Non-pigmented ciliary epithelial cell (primary cell): ENCODE measurements at places on chromosomes 2 and 18.

DNA sequence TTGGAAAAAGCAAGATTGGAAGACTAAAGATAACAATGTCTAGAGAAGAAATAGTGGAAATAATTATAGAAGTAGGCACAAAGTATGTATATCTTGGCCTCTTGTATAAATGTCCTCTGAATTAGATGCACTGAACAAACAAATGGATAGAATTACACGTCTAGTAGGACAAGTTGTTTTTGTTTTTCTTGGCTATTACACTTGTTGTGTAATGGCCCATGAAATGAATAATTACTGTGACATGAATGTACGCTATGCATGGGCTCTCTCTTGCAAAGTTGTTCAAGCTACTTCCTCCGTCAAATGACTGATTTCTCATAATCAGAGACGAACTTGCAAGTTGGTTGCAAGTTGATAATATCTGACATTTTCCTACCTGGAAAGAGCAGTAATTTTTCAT lies 126.2 kb downstream of the PDE1A start:
- no peak for DNase-seq

DNA sequence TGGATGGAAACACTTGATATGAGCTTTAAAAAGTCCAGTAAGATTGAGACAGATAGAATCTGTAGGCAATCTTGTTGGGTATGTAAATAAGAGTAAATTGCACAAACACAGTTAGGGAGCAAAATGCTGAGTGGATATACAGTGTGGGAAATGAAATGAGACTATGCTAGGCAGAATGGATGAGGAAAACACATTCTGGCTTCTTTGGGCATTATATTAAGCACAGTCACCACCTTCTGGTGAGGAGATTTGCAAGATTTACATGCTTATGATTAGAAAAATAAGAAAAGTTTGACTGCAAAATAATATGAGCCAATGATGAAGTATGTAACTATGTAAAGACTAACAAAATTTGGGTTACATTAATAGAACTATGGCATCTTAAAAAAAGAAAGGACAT lies 2165.0 kb upstream of the CELF4 start:
- no peak for DNase-seq

GRCh38 chr18:57957210-57957609 lies 86.8 kb upstream of the NEDD4L start:
- no peak for DNase-seq

DNA sequence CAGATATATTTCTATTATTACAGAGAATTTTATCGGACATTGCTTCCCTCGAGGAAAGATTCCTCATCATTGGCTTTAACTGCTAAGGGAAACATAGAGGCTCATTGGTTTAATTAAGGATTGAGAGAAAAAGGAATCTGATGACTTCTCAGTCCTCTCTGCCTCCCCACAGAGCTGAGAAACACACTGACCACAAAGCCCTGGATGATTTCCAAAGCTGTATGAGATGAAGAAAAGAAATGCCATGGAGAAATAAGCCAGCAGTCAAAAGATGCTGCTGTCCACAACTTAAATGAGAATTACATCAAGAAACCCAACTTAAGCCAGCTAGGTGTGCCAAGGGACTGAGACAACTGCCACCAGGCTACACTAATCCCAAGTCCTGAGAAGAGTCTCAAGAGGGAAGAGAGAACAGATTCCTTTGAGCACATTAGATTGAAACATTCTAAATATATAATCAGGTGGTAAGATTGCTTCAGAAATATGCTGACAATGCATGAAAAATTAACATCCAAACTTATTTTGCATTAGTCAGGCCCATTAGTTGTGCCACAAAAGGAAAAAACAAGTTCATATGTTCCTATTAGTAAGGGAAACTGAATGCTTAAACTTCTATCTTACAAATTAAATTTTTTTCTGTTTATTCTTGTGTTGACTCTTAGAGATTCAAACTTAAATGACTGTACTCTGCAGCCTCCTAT lies 308.1 kb upstream of the CYRIA start:
- DNase-seq = peak; percentile 38

DNA sequence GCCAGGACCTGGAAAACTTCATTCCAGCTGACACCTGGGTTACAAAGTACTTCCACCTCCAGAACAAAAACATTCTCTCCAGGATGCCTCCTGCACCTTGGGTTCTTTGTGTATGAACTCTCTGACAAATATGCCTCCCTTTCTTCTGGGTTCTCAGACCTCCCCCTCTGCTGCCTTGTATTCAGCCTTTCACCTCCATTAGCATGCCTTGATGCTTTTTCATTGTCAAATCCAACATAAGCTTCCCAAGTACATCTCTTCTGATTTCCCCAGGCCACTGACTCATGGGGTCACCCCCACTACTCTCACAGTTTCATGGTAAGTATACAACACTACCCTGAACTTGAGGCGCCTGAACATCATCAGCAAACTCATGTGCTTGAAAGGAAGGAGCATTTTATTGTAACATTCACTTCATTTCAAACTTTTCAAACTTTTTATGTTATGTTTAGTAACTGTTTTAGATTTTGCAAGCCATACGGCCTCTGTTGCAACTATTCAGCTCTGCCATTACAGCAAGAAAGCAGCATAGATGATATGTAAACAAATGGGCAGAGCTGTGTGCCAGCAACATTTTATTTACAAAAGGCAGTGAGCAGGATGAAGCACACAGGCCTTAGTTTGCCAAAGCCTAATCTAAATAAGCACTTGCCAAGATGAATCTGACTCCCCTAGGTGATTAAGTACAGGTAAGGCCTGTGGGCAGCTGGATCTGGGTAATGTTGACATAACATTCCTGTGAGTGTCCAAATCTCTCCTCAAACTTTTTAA lies 32.5 kb upstream of the MRPS9 start:
- DNase-seq = no peak
